ENCODE measurements at places on chromosomes 5 and 9.

DNA sequence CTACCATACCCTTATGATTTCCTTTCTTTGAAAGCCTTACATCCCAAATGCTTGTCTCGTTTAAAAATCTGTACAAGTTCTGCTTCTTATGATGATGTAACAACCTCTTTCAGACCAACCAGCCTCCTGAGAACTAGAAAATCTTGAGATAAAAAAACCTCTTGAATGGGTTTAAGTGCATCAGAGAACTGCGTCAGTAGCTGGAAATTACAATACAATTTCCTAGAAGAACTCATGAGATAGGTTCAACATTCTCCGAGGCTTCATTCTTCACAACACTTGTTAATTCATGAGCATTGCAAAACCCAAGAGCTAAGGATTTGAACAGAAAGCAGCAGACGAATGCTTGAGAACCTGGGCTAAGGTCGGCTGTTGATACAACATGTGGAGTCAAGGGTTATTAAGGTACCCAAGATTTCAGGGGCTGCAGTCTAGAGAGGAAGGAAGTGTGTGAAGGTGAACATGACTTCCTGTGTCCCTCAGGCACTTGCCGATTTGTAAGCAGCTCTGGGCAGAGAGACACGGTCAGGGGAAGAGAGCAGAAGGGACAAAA is 286.0 kb downstream of the ICE1 start:
- DNase-seq = no peak

DNA sequence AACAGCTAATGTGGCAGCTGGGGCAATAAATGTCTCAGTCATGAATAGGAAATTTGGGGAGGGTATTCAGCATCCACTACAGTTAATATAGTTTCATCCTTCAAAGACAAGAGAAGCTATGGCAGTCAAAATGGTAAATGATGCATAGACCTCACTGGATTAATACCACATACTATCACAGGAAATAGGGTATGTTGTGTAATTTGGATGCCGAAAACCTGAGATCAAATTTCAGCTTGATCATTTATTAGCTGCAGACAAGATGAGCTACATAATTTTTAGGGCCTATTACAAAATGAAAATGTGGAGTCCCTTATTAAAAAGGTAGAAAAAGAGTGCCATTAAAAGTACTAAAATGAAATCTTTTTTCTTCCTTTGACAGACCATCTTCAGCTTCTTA is 112.6 kb upstream of the MTAP start:
- DNase-seq = no peak

GRCh38 chr9:92618633-92619225 is 51.2 kb downstream of the IPPK start:
- DNase-seq = no peak

DNA sequence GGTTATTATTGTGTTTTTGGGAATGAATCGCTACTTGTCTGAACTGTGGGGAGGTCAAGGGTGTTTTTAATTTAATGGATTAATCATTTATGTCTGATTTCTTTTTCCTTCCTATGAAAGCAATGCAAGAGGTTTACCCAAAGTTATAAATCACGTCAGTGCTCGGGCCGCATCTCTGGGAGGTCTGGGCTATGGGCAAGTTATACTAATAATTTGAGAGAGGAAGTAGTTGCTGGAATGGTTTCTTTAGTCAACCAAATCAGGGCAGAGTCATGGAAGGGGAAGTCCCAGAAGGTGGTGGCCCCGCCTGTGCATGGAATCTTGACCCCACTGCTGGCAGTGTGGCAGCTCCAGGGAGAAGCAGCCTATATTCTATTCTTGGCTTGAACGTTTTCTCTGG is 180.2 kb downstream of the HSPA4 start:
- no peak for DNase-seq

GRCh38 chr5:42516282-42517042 is 93.2 kb downstream of the GHR start:
- DNase-seq = no peak

DNA sequence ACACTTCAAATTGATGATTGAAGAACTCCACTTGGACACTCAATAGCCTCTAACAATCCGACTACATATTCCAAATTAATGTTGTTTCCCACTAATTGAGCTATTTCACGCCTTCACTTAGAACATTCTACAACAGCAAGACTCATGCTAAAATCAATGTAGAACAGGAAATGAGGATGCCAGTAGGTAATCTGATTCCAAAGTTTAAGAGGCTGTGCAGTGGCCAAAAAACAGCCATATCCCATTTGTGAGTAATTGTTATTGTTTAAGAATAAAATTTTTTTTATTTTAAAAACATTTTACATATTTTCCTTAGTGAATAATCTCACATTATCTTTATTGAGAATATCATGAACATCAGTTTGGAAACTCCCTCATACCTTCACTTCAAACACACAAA is 35.7 kb upstream of the GHR start:
- DNase-seq = no peak

- no peak for DNase-seq
Measured at GRCh38 chr5:28355831-28356230, 1317.4 kb upstream of the CDH9 start.

DNA sequence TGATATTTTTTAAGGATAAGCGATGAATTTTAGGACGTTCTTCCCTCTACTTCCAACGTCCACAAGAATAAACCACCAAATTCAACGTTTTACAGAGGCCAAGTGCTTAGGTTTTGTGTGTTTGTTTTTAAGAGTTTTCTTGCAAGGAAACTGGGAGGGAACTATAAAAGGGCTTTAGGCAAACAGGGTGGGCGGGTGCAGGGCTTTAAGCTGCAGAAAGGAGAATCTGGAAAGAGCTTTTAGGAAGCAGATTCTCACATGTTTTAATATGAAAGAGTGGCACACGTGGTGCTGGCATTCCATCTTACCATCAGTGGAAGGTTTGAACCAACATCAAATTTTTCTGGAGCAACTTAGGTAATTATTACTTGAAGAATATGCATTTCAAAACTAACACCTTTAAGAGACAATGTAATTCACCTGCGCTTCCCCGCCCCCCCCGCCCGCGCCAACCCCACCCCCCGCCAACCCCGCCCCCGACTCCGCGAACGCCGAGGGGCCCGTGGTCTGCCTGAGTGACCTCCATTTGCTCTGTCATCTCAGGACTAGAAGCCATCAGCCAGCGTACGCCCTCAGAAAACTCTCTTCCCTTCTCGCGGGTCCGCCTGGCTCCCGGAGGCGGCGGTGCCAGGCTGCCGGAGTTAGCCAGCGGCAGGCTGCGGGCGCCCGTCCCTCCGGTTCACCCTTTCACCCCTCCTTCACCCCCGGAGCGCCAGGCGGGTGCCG is 911 bp upstream of the PIK3R1 start:
- peak; percentile 8 for DNase-seq

DNA sequence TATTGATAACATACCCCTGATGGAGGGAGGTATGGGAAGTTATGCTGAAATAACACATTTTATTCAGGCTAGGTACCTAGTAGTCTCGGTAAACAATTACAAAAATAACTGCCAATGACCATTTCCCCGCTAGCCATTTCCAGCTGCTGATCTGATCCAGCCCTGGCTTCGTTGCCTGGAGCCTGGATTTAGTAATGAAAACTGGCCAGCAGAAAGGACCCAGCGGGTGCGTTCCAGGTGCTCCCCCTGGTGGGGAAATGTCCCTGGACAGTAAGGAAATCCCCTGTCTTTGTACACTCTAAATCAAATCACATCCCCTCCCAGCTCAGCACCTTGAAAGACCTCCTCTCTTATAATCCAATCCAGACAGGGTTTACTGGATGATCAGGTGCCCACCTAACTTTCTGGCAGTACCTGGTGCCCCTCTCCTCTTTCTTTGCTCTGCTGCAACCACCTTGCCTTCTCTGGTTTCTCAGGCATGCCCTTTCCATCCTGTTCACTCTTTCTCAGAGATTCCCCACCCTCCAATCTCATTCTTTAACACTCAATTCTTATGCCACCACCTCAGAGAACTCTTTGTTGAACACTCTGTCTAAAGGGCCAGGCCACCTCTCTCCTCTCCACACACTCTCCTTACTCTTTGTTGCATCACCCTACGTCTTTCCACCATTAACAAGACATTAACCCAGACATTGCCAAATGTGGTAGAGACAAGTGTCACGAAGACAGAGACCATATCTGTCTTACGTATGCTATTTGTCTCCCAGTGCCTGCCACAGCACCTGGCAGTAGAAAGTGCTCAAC is 50.1 kb upstream of the SMAD5 start:
- peak; percentile 76 for DNase-seq

- no peak for DNase-seq
Measured at GRCh38 chr5:1544294-1544961, 20.7 kb upstream of the LPCAT1 start.

- no peak for DNase-seq
Measured at GRCh38 chr5:150063638-150064037, 22.7 kb downstream of the CSF1R start.

DNA sequence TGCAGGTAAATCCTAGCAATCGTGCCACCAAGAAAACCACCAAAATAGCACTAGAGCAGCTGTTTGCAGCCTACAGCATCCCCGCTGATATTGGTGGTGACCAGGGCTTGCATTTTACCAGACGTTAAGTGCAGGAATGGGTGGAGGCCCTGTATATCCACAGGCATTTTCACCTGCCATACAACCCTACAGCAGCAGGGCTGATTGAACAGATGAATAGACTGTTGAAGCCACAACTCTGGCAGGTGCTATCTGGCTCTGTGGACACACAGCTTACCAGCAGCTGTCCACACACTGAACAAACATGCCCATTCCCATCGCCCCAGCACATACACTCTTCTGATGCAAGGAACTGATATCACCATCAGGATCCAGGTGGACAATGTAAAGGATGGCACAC is 154.5 kb upstream of the APC start:
- DNase-seq = no peak

DNA sequence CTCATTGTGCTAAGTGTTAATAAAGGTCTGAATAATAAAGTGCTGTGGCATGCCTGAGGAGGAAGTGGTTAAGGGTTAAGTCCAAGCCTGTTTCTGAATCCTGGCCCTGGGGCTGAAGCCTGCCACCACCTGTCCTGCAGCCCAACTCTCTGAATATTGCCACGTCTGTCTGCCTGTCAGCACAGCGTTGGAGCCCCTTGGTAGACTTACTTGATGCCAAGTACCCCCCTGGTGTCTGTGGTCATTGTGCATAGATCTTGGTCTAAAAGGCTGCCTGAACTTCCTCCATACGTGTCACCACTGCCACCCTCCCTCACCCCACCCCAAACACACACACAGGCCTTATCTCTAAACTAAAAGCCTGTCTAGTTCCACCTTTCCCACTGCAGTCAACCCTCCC is 35.4 kb upstream of the SLC2A8 start:
- no peak for DNase-seq

- DNase-seq = no peak
Measured at GRCh38 chr9:99027443-99027842, 77.5 kb upstream of the TGFBR1 start.

DNA sequence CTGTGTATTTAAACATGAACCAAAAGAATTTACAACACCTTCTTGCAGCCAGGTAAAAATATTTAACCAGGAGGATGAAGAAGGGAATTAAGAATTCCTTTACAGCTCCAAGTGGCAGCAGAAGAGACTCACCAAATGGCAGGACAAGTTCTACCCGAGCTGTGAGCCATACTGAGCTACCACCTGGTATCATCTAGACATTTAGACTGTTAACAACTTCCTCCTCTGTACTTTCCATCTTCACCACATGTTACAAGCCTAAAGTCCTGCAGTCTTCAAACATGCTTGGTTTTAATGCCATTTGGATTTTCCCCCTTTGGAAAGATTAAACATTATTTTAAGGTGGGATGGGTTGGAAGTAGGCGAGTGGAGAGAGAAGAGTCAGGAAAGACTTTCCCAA is 190.2 kb downstream of the TRPM6 start:
- no peak for DNase-seq

GRCh38 chr5:79076819-79077218 is 7.3 kb downstream of the BHMT2 start:
- DNase-seq = no peak

- peak; percentile 72 for DNase-seq
Measured at GRCh38 chr9:76654575-76654974, 109.7 kb upstream of the PCA3 start.

DNA sequence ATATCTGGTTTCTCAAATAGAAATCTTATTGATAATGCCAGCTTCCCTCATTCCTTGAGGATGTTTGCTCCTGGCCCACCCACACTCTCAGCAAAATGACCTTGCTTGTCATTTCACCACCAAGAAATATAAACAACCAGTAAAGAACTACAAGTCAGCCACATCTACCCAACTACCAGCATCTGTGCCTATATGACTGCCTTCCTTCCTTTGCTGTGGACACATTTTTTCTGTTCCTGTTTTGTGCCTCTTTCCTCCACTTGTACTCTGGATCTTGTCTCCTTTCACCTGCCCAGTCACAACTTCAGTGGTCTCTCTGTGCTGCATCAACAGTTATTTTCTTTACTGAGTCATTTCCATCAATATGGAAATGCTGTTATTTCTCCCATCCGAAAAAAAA is 20.3 kb downstream of the KIF2A start:
- DNase-seq = no peak

DNA sequence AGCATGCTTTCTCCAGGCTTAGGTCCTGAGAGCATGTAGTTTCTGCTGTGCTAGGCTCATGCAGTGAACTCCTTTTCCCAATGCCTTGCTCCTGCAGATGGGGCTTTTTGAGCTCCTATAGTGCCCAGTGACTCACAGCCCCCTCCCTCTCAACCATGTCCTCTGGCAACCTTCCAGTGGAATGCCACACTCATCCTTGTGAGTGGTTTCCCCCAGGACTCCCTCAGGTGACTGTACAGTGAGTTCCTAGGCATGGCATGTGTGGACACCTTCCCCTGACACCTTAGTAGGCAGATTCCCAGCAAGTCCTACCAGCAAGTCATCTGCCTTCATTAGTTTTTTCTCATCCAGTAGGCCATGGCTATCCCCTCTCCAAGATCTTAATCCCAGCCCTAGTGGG is 72.4 kb upstream of the CXCL14 start:
- peak; percentile 77 for DNase-seq

DNA sequence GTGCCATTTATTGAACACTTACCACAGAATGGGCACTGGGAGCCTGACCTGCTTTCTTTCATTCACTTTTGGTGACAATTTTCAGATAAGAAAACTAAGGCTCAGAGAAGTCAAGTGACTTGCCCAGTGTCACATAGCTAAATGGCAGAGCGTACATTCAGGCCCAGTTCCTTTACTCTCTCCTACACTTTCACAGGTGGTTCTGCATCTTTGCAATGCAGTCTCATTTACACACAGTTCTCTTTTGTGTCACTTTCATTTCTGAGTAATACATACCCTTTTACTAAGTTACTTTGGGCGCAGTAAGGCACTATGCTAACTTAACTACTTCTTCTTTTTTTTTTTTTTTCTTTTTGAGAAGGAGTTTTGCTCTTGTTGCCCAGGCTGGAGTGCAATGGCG is 8.3 kb downstream of the NFIL3 start:
- no peak for DNase-seq
